ENCODE measurements at places on chromosomes 7 and 10.

GRCh38 chr10:4473977-4474376 lies 352.0 kb upstream of the AKR1E2 start:
- no peak for DNase-seq

- no peak for DNase-seq
These were observed 68.7 kb downstream of the CAV1 start for GRCh38 chr7:116593359-116594075.

GRCh38 chr10:3879073-3879472 lies 94.1 kb upstream of the KLF6 start:
- DNase-seq: no peak

GRCh38 chr10:108624052-108624451 lies 1299.3 kb downstream of the XPNPEP1 start:
- no peak for DNase-seq

DNA sequence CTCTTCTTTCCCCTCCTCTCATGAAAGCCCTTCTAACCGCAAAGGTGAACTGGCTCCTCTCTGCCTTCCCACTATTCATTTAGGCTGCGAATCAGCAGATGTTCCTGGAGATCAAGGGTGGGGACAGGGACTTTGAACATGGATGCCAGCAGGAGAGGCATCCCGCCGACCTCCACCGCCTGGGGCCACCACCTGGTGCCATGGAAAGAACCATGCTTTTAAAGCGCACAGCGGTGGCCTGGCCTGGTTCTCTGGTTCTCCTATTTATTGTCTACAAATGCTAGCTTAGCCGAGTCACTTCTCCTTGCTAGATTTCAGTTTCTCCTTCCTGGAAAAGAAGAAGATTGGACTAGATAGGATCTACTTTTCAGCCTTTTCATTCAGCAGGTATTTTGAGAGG lies 43.2 kb upstream of the KCNMA1 start:
- DNase-seq: no peak

DNA sequence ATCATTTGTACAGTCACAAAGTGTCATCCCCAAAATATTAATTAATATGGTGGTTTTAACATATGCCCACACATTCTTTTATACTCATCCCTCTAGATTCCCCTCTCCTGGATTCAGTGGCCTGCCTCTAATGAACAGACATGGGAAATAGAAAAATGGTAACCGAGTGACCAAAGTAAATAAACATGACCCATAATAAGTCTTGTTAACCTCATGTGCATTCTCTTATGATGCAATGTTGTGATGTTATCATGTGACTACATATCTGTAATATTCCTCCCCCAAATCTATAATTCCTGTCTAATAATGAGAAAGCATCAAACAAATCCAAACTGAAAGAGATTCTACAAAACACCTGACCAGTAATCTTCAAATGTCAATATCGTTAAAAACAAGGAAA lies 164.5 kb upstream of the PRSS1 start:
- no peak for DNase-seq
